NCI-H146 (cell line): ENCODE measurements at places on chromosomes 12 and 14.

DNA sequence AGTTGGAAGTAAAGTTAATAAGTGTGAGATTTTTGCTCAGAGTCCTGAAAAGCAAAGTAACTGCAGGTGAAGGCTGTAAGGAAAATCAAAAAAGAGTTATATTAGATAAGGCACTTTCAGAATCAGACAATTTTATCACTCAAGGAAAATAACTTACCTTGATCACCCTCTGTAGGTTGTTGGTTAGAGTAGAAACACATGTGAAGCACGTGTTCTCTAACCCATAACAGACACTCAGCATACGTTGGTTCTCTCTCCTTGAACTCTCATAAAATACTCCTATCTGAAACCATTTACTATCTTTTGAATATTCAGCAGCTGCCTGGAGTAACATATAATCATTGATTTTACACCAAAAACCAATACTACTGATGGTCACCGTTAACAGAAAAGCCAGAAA is 335.5 kb downstream of the KCNH5 start:
- no peak for DNase-seq

DNA sequence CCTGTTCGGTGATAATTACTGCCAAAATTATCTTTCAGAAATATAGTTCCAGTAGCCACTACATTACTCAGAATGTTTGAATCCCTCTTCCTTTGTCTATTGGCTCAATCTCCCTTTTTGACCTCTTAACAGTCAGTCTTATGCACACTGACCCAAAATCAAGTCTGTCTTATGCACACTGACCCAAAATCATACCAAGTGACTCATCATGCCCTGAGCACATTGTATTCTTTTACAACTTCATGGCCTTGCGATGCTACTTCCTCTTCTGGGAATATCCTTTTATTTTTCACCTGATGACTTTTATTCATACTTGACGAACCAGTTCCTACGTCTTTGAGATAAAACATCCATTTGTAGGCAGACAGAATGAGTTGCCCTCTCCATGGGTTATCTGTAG is 182.3 kb downstream of the NPAS3 start:
- no peak for DNase-seq

DNA sequence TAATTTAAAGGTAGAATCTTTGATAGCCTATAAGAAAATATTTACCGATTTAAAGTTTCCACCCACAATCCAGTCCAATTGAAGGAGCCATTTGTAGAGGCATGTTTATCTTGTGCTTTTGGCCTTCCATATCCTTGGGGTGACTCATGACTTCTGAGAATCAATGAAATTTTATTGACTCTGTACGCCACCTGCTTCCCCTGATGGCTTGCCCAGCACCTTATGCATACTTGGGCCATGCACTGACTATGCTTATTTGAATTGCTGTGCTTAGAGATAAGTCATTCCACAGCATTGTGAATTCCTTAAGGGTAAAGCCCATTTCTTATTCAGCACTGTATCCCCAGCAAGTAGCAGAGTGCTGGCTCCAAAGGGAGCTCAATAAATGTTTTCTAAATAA is 954.8 kb upstream of the SEL1L start:
- no peak for DNase-seq

DNA sequence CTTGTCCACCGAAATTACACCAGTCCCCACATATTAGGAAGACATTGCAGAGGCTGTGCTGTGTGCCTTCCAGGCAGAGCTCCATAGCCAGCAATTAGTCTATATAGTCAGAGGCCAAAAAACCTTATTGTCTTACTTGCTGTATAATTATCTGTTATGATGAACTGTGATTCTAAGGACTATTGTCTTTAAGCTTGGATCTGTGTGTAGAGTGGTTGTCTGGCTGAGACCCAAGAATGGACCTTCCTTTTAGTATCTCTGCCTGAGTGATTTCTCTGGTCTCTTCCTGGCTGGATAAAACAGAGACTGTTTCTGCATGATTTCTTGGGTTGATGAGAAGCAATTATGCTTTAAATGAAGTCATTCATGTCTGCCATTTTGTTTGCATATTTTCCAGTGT is 465.3 kb downstream of the PRKD1 start:
- peak; percentile 96 for DNase-seq

GRCh38 chr14:103534576-103535061 is 5.6 kb downstream of the TRMT61A start:
- DNase-seq: no peak

- no peak for DNase-seq
Observed at GRCh38 chr12:91940826-91941570, 204.6 kb downstream of the BTG1 start.

DNA sequence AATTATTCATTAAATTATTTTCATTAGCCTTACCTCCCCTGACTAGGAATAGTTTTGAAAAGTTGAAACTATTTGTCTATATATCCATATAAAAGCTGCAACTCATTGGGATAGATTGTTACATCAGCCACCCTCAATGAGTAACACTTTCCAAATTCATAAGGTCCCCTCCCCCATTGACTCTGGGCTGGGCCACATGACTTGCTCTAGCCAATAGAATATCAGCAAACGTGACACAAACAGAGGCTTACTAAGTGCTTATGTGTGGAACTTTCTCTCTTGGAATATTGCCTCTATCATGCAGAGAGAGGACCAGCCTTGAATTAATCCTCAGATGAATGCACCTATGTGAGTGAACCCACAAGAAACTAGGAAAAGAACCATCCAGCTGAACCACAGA is 213.7 kb downstream of the CCDC59 start:
- no peak for DNase-seq

DNA sequence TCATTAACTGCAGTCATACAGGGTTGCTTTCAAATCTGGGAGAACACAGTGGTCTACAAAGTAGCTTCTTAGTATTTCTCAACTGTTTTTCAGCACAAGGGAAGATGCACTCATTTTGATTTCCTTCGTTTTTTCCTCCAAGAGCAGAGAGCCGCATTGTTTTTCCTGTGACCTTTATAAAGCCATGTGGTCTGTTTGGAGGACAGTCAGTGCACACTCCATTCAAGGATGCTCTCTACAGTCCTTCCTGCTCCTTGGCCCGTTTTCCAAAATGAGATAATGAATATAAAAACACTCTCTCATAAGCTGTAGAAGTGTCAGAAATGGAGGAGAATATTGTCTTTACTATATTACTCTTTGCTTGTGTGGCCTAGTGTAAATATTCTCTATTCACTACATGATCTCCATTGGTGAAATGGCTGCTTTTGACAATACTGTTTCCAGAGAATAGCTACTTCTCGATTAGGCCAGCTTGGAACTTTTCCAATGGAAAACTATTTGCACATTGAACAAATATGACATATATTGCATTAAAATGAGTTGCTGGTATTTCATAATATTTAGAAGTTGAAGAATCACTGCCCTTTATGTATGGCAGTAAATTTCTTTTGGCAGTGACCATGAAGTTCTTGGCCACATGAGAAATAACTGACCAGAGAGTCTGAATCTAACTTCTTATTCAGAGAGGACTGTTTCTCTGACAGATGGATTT is 393.1 kb upstream of the RGS6 start:
- no peak for DNase-seq

GRCh38 chr12:7642876-7643309 is 22.8 kb downstream of the APOBEC1 start:
- DNase-seq: no peak

DNA sequence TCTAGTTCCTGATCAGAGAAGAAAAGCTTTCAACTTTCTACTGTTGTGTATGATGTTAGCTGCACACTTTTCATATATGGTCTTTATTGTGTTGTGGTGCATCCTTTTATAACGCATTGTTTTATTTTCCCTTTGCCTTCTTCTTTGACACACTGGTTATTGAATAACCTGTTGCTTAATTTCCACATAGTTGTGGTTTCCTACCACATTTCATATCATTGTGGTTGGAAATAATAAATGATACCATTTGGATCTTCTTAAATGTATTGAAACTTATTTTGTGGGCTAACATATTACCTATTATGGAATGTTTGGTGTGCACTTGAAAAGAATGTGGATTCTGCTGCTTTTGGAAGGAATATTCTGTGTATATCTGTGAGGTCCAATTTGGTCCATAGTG is 64.9 kb downstream of the GPHN start:
- DNase-seq: no peak

- DNase-seq: no peak
Observed at GRCh38 chr12:25069224-25069623, 120.3 kb upstream of the BCAT1 start.
